ENCODE measurements at places on chromosomes 11 and 22.

GRCh38 chr11:113278925-113279324, 35.5 kb upstream of the TTC12 start:
- DNase-seq, result no peak

- no peak for DNase-seq
Observed at GRCh38 chr11:77525455-77526091, 51.7 kb upstream of the PAK1 start.

GRCh38 chr11:3132831-3133260, 32.3 kb downstream of the OSBPL5 start:
- no peak for DNase-seq

- DNase-seq, result no peak
Observed at GRCh38 chr11:113242060-113242459, 72.3 kb upstream of the TTC12 start.

- no peak for DNase-seq
Observed at GRCh38 chr11:41283191-41283930, 176.1 kb downstream of the LRRC4C start.

- no peak for DNase-seq
Observed at GRCh38 chr11:94737171-94737611, 31.0 kb upstream of the AMOTL1 start.

GRCh38 chr22:38298312-38299005, 18.8 kb downstream of the CSNK1E start:
- no peak for DNase-seq

Data from stimulated activated CD8-positive, alpha-beta memory T cell treated with anti-CD3 and anti-CD28 coated beads, Interleukin-7, amount 100 ng/mL, for 1 hour (primary cell).